ENCODE measurements at places on chromosomes 2 and 18. TPM values are rescaled to one million over a fixed set of nuclear protein-coding genes. Genes with fewer than 3 reads are reported as not detected.

- DNase-seq: peak; percentile 60
These were observed 253.1 kb downstream of the DYM start for GRCh38 chr18:49207361-49207760.

DNA sequence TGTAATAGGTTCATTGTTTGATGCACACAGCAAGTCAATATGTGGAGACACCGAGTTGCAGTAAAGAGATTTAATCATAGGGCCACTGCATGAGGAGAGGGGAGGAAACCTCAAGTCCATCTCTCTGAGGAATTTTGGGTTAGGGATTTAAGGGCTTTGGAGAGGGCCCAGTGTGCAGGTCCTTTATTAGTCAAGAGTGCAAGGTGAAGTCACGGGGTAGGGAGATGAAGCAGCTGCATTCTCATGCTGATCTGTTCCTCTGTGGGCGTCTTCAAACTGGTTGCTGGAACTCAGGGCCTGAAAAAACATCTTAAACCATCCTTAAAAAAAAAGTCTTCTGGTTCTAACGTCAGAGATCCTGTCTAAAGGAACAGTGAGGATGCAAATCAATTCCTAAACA is 131.6 kb downstream of the NXPH2 start:
- no peak for DNase-seq

DNA sequence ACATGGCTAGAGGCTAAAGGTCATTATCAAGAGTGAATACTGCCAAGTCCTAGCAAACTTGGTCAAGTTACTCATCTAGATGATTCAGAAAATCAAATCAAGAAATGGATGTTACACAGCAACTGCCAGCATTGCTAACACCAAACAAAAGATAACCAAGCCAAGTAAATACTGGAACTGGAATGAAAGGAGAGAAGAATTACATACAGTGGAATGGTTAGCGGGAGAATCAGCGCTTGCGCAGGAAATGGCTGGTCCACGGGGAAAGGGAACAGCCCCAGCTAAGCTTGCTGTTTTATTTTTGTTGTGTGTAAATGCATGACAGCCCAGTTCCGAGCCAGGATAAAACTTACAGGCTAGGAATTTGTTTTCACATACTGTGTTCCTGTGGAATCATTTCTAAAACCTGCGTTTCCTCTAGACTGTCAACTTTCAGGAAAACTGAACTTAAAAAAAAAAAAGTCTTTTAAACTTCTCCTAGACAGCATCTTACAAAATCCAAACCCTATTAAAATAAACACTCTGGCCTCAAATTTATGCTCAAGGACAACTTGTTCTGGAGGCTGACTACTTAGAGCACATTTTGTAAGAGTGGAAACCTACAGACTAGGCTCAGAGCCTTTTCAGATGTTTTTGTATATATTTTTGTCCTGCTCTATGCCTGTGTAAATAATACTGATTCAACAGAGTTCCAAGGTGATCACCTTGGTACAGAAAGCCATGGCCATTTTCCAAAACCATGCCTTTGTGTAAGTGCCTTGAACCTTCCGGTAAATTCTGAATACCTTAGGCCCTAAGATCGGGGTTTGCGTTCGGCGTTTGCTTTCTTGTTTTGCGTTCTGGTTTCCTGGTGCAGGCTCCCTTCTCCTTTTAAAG is 30.7 kb upstream of the TXNDC2 start:
- no peak for DNase-seq

Gene UGT1A8
- total RNA-seq: not detected

Gene EFEMP1
- 12.3 TPM for total RNA-seq
